Stimulated activated CD4-positive, alpha-beta T cell treated with anti-CD3 and anti-CD28 coated beads, Interleukin-12 subunit alpha, Interleukin-12 subunit beta, amount 100 ng/mL, for 24 hours (primary cell): ENCODE measurements at places on chromosomes 11 and 22.

- DNase-seq = no peak
Measured at GRCh38 chr22:32005453-32005852, 37.6 kb upstream of the SLC5A1 start.

- DNase-seq = no peak
Measured at GRCh38 chr22:37317698-37318210, 35.4 kb downstream of the CYTH4 start.

- DNase-seq = no peak
Measured at GRCh38 chr11:125247431-125247830, 82.9 kb downstream of the PKNOX2 start.

DNA sequence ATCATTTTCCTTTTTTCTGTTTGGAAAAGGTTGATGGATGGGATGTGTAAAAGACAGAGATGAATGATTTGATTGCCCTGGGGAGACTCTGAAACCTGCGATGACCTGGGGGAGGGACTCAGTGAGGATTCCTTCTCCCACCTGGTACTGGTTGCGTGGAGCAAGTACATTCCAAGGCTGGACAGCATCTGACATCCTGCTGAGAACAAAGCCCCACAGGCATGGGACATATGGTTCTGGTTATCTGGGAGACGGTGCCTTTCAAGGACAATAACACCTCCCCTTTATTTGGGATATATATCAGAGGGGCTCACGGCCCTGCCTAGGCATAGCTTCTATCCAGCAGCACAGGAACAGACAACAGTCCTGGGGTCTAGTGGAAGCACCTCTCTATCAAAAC is 527.8 kb downstream of the METTL15 start:
- no peak for DNase-seq

DNA sequence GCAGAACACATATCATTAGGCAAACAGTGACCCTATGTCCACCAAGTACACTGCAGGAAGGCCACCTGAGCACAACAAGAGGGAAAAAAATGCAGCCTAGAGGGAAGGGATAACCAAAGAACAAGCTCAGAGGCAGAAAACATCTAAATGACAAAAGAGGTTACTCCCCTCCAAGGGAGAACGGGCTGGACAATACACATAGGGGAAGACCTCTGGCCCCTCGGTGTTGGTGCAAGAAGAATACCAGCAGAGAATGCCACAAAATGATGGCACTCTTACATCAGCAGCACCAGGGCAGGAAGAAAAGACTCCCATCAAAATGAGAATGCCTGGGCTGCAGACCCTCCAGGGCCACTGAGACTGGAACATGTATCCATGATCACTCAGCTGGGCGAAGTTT is 66.6 kb upstream of the OPCML start:
- no peak for DNase-seq

DNA sequence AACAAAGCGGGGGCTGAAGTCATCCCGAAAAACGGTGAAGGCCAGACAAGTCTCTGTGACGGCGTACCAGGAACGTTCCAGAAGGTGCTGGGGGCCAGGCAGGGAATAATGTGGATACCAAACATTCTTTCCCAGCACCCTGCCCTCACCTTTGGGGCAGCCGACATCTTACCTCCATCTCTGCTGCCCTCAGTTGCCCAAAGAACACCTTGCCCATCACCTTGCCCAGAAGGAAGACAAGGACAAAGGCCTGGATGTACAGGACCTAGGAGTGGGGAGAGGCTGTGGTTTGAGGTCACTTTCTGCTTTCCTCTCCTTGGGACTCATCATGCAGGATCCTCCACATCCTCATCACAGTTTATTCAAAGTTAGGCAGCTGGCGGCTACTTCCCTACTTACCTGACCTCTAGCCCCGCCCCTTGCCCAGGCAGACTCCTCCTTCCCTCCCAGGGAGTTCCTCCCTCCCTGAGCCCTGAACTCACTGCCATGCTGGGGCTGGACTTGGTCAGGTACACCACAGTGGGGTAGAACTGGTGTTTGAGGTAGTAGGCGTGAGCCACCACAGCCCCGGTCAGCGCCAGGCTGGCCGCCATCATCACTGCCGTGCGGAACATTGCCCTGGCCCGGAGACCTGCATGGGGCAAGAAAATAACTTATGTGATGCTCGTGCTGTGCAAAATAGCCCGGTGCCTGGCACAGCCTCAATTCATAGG is 1.2 kb downstream of the SYVN1 start:
- DNase-seq = no peak

- no peak for DNase-seq
Measured at GRCh38 chr11:106723071-106723470, 295.2 kb downstream of the GUCY1A2 start.

DNA sequence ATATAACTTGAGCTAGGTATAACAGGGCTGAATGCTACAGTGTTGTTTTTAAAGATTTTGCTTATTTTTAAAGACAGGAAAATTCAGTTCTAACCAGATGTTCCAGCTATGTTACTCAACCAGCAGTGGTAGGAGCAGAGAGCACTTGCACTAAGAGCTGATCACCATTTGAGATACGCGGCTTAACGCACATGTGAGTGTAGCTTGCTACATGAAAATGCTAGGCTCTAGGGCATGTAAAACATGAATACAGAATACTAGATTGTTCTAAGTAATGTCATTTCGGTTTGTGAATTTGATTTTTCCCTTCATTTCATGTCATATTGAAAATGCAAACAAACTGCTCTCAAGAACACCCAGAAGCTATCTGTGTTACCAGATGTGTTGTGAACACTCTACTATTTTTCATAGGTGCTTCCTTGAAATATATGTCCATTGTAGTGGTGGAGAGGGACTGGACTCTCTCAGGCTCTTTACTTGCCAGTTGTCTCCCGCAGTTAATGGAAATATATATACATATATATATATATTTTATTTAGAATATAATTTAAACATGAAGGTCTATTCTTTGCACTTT is 10.8 kb upstream of the TECTA start:
- no peak for DNase-seq

DNA sequence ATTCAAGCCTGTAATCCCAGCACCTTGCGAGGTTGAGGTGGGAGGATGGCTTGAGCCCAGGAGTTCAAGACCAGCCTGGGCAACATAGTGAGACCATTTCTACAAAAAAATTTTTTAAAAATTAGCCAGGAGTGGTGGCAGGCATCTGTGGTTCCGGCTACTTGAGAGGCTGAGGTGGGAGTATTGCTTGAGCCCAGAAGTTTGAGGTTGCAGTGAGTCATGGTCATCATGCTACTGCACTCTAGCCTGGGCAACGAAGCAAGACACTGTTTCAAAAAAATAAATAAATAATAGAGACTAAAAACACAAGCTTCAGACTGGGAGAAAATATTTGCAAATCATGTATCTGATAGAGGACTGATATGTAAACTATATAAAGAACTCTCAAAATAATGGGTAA is 33.2 kb downstream of the BTBD10 start:
- no peak for DNase-seq
